Stimulated activated CD4-positive, alpha-beta T cell treated with anti-CD3 and anti-CD28 coated beads, Interleukin-4, amount 100 ng/mL, for 4 hours (primary cell): ENCODE measurements at places on chromosomes 3 and 15.

DNA sequence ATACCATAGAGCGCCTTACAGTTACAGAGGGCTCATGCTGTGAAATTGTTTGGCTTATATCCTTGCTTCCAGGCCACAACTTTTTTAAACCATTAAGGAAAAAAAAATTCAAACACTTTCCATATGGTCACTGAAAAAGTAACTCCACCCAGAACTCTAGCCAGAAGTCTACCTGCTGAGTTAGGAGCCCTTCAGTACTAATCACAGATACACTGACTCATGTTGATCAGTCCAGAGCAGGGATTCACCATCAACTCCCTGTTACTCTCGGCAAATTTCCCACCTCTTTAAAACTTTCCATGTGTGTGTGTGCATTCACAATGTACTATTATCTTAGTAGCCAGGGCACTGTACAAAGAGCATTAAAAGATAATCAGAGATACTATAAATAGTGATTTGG is 372.8 kb downstream of the MAGI1 start:
- no peak for DNase-seq

- DNase-seq: no peak
Observed at GRCh38 chr3:116815831-116816588, 106.4 kb downstream of the TUSC7 start.

- DNase-seq: no peak
Observed at GRCh38 chr3:129312671-129313414, 34.2 kb downstream of the HMCES start.

- no peak for DNase-seq
Observed at GRCh38 chr3:17307482-17307881, 422.7 kb downstream of the PLCL2 start.

- DNase-seq: no peak
Observed at GRCh38 chr3:155983834-155984474, 113.5 kb downstream of the GMPS start.

DNA sequence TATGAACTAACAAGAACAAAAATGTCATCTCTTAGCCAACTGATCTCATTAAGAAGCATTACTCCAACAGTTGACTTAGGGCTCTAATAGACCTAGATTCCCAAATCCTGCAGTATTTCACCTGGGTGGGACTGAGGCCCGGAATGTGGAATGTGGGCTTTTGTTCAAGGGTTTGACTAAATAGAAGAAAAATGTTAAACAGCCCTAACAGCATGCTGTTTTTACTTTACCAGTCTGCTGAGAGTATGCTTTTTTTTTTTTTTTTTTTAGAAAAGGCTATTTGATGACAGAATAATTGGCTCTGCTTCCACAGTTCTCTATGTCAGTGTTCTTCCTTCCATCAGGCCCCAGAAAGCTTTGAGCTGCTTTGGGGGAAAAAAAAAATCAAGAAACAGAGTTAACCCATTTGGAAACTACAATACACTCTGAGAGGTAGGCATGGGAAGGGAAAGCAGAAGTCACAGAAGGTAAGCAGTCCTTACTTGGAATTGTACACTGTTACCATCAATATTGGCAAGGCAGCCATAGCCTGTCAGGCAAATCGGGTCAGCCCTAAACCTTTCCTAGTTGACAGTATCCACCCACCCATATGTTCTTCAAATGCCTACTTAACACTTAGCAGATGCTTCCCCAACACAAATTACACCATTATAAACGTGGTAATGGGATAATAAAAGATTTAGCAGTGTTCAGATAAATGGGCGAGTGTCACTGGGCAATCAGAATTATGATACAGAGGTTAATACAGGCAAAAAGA is 224.2 kb downstream of the CNTN3 start:
- DNase-seq: no peak

DNA sequence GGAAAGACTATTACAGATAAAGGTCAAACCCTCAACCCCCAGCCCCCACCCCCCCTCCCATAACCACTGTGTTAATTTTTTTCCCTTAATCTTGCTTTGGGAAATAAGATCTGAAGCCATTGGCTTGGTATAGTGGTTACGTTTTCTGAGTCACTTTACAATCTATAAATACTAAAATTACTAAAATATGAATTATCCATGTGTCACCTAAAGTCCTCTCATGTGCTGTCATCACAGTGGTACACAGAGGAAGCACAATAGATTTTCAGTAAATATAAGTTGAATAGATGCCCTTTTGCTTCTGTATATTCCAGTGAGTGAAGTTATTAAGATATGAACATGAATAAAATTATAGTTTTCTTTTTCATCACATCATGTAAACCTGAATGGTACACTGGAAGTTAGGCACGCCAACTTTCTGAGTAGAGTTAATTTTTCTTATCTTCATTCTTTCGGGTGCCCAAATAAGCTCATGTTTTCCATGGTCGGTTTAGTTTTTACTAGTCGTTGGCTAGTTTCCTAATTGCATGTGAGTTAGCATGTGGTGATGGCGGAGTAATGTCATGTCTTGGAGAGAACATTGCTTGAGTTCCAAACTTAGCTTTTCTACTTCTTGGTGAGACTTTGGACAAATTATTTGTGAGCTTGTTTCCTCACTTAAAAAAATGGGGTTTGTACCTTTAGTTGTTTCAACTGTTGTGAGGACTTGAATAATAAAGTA is 11.5 kb downstream of the PPP4R2 start:
- no peak for DNase-seq

DNA sequence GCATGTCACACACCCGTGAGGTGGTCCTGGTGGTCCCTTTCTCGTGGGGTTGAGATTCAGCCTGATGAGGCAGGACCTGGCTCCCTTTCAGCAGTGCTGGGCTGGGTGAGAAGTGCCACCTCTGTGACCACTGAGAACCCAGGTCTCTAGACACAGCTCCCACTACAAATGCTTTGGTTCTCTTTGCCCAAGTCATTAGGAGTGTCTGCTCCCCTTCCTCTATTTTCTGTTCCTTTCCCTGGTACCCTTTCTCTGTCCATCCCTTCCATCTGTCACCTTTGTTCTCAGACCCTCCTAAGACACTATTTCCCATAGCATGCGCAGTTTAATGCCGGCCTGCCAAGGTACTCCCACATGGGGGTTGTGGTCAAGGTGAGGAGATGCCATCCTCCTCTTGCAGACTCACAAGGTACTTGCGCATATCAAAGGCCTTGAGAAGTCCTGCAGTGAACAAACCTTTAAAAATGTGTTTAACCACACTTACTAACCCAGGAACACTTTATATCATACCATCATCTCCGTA is 297.7 kb downstream of the LRTM1 start:
- DNase-seq: no peak

DNA sequence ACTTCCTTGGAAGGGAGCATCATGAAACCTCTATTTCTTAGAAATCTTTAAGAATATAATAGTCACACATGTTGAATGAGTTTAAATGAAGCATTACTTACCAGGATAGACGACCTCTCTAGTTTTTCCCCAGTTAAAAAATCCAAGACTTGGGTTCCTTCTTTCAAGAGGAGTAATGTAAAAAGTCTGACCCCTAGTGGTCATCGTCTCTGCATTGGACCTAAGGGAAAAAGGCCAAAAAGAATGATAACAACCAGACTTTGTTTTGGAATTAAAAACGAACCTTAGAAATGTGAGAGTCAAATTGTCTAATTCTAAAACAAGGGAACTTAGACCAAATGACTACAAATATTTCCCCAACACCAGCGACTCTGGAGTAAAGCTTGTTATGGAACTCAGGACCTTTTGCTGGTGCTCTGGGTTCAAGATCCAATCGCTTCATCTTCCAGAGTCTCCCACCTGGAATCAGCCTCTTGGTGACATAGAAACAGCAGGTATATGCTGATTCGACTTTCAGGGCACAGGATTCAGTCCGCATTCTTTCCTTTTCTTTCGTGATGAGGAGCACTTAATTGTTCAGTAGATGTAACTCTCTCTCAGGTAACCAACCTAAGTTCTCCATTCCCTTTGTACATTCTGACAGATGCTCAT is 214.8 kb upstream of the TPRG1 start:
- no peak for DNase-seq

- no peak for DNase-seq
Observed at GRCh38 chr15:27589782-27590181, 509.3 kb downstream of the OCA2 start.

DNA sequence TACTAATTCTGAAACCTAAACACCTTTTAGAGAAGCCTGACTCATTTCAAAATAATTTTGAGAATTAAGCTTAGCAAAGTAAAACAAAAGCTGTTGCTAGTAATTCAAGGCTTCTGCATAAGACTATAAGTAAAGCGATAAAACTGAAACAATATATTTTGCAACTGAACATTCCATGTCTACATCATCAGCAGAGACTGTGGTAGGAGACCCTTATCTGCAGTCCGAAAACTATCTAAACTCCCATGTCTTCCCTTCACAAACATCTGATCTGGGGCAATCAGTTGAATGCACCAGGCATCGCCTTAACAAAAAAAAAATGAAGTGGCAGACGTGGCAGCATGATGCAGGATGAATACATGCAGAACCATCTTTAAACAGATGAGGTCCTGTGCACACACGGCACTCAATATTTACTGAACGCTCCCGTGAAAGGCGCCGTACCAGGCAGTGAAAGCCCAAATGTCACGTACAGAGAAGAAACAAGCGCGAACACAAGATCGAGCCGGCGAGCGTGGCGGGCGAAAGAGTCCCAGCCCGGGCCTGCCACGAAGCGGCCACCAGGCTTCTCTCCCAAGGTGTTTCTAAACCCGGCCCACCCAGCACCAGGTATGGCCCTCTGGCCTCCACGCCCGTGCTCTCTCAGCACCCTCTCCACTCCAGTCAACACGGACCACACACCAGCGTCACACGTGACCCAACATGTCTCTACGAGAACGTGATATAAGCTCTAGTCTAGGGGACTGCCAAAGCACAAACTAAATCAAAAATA is 63.0 kb downstream of the CHSY1 start:
- DNase-seq: no peak

GRCh38 chr3:127821394-127821793 is 921 bp downstream of the MGLL start:
- no peak for DNase-seq

DNA sequence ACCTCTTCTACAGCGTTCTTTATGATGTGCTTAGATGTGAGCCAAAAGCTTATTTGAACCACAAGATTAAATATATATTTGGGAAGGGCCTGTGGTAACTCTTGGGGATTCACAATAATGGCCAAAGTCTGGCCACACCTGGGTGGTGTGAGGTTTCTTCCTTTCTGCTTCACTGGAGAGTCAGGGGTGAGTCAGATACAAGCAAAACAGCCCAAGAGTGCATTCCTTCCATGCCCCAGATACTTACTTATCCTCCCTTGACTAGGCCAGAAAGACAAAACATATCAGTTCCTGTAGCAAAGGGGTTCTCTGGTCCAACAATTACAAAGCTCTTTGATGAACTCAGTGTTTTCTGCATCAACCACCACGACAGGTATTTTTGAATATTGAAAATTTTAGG is 941 bp downstream of the ZBED2 start:
- DNase-seq: no peak
